Fibroblast of pulmonary artery (primary cell): ENCODE measurements at places on chromosomes 4 and X.

DNA sequence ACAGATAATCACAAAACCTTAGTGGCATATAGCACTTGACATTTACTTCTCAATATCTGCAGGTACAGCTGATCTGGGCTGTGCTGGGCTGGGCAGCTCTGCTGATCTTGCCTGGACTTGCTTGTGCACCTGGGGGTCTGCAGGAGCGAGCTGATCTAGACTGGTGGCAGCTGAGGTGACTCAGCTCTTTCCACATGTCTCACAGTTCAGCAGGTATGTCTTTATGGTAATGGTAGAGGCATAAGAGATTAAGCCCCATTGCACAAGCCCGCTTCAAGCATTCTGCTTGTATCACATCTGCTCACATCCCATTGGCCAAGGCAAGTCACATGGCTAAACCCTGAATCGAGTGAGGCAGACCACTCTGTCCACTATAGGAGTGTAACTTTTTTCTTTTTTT, 506.7 kb downstream of the BCOR start:
- no peak for DNase-seq

GRCh38 chrX:110322603-110323002, 4.7 kb upstream of the AMMECR1 start:
- no peak for DNase-seq

GRCh38 chrX:43357741-43358140, 298.4 kb upstream of the MAOA start:
- no peak for DNase-seq

DNA sequence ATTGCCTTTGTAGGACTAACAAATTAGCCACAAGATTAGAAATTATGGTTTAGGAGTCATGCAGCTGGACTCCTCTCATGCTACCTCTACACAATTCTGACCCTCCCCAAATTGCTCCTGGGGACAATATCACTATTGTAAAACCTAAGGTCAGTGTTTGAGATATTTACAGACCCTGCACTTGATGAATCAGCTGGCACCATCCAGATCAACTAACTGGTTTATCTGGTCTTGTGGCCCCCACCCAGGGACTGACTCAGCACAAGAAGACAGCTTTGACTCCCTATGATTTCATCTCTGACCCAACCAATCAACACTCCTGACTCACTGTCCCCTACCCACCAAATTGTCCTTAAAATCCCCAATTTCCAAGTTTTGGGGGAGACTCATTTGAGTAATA, 192.4 kb downstream of the STPG2 start:
- no peak for DNase-seq

GRCh38 chr4:46124773-46125413, 1.0 kb upstream of the GABRG1 start:
- no peak for DNase-seq

- peak; percentile 90 for DNase-seq
Measured at GRCh38 chrX:43644124-43644701, 11.9 kb upstream of the MAOA start.

- no peak for DNase-seq
Measured at GRCh38 chrX:13923845-13924244, 105.8 kb downstream of the GEMIN8 start.

GRCh38 chrX:9644335-9644734, 121.3 kb downstream of the GPR143 start:
- DNase-seq = no peak

- DNase-seq = no peak
Measured at GRCh38 chr4:71290476-71290875, 48.3 kb upstream of the SLC4A4 start.

DNA sequence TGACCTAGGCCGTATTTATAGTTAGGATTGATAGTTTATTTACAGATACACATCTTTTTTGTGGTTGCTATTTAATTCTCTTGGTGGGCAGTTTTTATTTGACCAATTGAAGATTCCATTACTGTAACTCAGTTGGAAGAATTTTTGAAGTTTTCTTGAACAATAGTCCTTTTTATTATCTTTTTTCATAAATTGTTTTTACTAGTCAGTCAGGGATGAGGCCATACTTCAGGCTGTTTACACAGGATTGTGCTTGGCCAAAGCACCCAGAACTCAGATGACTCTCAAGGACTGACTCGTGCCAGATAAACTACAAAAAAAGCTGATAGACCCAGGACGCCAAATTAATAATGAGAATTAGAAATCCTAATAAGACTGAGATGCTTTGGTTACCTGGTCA, 7.0 kb downstream of the HERC3 start:
- DNase-seq = peak; percentile 62

- peak; percentile 11 for DNase-seq
Measured at GRCh38 chrX:87661761-87662160, 144.2 kb downstream of the KLHL4 start.

DNA sequence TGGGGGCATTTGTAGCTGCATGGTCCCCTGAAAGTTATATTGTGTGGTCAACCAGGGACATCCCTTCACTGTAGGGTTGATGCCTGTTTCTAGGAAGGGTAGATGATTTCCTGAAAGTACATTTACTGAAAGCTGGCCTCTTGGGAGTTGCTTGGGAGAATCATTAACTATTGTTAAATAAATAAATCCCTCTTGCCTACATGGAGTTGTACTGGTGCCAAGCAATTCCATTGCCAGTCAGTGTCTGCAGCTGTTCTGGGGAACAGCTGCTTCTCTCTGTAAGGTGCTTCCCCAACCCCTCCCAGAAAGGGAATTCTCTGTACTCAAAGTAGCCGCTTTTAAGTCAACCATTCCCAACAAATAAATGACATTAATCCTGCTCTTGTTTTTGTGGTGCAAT, 51.1 kb downstream of the C4orf51 start:
- DNase-seq = peak; percentile 31

DNA sequence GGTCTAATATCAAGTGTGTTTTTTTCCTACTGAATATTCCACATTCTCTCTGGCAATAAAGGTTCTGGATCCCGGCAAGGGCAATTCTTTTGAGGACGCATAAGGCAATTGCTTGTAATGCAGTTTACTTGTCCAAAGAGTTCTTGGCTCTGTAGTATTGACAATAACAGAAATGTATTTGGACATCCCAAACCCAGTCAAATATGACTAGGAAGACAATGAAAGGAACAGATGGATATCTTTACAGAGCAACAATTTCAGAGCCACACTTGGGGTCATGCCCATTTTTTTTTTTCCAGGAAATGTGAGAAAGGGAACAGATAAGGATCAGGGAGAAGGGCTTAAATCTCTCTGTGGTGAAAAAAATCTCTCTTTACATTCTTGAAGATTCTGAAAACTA, 12.2 kb downstream of the GK2 start:
- no peak for DNase-seq

DNA sequence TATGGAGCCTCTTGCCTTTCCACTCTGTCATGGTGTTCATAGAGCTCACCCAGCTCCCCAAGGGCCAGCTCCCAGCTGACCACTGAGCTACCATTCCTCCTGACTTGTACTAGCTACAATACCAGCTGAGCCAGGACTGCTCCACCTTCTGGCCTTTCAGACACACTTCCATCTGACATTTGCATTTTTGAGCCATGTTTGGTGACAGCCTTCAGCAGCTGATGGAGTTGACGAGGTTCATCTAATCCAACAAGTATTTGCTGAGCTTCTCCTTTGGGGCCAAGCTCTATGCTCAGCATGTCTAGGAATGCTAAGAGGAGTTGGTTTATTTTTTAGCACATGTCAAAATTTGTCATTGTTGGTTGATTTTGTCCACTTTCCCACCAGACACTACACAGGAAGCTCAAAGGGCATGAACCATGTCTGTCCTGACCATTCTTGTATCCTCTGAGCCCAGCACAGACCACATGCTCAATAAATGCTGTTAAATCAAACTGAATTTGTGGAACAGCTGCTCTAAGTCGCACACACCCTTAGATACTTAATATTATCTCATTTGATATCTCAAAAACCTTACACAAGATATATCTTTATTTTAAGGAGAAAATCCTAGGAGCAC, 142.6 kb upstream of the PPARGC1A start:
- peak; percentile 10 for DNase-seq

DNA sequence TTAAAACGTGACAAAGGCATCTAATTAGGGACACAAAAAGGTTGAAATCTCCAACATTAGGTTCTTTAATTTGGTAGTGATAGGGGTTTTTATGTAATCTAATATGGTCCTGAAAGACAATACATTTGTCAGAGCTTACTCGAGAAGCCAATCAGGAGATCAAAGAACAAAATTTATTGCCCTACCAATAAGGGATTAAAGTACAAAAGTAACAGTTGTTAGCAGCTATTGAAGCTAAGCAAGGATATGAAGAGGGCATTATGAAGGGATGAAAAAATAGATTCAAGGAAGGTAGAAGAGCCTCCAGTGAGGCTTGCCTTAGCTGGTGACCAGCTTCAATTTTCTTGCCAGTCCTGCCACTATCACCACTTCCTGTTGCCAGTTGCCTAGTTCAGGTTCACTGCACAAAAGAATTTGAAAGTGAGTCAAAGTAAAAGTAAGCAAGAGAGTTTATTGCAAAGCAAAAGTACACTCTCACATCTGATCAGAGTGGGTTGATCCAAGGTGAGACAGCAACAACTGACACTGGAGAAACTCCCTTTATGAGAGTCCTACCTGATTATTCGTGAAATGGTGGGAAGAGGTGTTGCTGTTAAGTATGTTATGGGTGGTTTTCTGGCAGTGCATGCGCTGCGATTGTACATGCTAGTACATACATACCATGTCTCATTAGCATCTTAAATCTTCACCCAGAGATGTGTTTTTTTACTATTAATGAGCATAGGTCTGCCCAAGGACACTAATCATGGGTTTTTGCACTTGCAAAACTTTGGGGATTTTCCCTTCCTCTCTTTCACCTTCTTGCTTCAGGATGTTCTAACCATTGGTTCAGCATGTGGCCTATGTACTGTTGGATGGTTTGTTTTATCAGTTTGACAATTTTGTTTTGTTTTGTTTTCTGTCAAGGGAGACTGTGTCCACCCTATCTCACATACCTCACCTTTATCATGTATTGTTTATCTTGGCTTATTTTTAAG, 263.2 kb upstream of the ITM2A start:
- DNase-seq = no peak

DNA sequence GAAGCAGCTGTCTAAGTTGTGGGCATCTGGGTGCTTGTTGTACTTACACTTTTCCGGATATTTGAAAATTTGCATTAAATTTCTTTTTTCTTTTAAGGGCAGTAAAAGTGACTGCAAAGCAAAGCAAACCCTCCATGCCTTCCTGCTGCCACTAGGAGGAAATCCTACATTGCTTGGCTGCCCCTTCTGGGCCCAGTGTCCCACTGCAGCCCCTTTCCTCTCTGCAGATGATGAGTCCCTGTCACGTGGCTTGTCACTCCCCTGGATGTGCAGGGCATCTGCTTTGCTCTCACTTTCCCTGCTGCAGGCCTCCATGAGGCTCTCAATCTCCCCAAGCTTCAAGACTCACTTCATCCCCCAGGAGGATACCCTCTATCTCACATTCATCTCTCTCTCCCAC, 12.7 kb downstream of the TSR2 start:
- peak; percentile 20 for DNase-seq

DNA sequence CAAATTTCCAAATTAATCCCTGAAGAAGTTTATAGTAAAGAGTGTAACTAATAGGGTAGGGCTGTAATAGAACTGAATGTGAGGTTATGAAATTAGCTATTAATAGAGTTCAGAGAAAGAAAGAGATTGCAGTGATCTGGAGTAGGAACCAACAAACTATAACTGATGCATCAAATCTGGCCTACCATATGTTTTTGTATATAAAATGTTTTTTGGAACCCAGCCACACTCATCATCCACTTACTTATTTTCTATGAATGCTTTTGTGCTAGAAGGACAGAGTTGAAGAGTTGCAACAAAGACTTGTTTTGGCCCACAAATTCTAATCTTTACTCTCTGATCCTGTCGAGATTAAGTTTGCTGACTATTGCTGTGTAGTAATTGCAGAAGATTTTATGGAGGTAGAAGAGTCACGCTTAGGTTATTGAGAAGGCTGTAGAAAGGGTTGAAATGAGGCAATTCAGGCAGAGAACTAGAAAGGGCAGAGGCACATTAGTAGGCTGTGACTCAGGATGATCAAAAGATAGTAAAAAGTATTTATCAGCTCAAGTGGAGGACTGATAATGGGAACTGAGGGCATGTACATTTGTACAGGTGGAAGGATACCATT, 298.7 kb upstream of the EMCN start:
- DNase-seq = no peak

GRCh38 chr4:1010395-1011021, 918 bp upstream of the FGFRL1 start:
- peak; percentile 85 for DNase-seq
